ENCODE measurements at places on chromosomes 3 and 15.

DNA sequence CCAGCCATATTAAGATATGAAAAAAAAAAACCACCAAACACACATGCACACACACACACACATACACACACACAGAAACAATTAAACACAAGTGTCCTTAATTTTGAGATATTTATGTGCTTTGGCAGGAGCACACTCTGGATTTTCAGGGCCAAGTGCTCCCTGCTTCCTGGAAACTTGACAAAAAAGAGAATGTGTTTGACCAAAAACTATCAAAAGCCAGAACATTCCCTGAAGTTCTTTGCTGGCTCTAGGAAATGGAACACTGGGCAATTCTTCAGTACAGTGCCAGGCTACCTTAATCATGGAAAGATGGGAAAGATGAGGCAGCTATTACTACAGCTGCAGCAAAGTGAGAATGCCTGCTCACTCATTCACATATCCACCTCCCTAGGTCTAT lies 44.6 kb downstream of the P3H2 start:
- DNase-seq = no peak

GRCh38 chr15:57705746-57706404 lies 639 bp upstream of the POLR2M start:
- DNase-seq = peak; percentile 8

DNA sequence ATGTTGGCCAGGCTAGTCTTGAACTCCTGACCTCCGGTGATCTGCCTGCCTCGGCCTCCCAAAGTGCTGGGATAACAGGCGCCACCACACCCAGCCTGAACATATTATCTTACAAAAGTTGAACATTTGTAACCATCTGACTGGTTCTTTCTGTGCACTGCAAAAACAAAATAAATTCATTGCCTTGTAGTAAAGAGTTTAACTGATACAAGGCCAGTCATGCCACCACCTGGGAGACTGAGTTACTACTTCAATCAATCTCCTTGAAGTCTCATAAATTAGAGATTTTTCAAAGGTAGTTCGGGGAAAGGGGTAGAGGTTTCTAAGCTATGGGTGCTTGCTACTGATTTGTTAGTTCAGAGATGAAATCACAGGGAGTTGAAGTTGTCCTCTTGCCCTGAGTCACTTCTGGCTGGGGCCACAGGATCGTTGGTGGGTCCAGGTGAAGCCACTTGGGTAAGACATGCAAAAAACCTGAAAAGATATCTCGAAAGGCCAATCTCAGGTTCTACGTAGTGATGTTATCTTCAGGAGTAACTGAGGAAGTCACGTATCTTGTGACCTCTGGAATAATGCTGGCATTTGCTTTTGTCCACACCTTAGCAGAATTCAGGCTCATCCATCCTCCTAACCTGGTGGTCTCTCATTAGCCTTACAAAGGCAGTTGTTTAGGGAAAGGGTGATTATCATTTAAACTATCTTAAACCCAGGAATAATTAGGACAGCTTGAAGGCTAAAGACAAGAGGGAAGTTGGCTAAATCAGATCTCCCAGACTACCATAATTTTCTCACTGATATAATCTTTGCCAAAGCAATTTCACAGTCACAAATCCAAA lies 33.7 kb downstream of the ZBTB11 start:
- DNase-seq = no peak

GRCh38 chr3:119831941-119832371 lies 50.1 kb downstream of the NR1I2 start:
- no peak for DNase-seq

- no peak for DNase-seq
Measured at GRCh38 chr3:122932251-122932967, 95.2 kb downstream of the SEMA5B start.

GRCh38 chr3:114823061-114823460 lies 324.0 kb downstream of the ZBTB20 start:
- no peak for DNase-seq

DNA sequence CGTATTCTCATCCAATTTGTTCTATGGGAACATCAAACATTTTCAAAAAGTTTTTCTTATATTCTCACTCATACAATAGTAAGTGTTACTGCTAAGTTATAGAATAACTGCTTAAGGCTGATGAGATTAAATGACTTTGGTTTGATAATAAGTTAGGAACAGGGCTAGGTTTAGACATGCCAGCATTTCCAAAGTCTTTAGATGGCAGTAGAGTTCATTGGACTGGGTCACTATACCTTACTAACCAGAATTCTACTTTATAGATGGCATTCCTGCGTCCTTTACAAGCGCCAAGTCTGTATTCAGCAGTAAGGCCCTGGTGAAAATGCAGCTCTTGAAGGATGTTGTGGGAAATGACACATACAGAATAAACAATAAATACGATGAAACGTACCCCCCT lies 21.7 kb downstream of the PLAAT1 start:
- DNase-seq = no peak

DNA sequence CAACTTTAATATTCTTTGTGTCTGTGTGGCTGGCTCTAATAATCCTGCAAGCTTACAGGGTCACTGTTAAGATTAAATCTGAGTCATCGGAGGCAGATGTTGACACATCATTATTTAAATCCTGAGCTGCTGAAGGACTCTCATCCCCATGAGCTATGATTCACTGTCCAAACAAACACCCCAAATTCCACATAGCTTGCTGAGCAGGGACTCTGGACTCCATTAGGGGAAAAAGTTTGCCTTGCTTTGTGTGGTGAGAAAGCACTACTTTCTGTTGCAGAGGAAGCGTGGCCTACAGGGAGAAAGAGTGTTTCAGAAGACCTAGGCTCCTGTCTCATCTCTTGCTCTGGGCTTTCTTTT lies 213.7 kb downstream of the PDCD6IP start:
- DNase-seq = peak; percentile 97

- no peak for DNase-seq
Measured at GRCh38 chr15:72845981-72846383, 62.4 kb upstream of the ADPGK start.

DNA sequence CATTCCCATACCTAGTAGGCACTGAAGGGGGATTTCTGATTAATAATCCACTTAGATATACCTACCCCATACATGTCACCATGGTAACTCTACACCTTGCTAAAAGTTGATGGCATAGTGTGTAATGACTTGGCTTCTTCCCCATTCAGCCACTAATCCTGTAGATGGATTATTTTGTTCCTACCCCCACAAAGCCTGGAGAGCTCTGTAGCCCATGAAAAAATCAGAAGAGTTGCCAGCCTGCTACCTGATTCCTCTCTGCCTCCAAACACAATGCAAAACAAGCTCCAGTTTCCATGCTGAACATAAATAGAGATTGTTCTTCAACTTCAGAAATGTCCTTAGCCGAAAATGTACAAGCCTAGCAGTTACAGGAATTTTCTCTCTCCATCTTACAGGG lies 98.9 kb upstream of the PFN2 start:
- DNase-seq = no peak

- peak; percentile 17 for DNase-seq
Measured at GRCh38 chr3:12993517-12994356, 79.5 kb downstream of the IQSEC1 start.

DNA sequence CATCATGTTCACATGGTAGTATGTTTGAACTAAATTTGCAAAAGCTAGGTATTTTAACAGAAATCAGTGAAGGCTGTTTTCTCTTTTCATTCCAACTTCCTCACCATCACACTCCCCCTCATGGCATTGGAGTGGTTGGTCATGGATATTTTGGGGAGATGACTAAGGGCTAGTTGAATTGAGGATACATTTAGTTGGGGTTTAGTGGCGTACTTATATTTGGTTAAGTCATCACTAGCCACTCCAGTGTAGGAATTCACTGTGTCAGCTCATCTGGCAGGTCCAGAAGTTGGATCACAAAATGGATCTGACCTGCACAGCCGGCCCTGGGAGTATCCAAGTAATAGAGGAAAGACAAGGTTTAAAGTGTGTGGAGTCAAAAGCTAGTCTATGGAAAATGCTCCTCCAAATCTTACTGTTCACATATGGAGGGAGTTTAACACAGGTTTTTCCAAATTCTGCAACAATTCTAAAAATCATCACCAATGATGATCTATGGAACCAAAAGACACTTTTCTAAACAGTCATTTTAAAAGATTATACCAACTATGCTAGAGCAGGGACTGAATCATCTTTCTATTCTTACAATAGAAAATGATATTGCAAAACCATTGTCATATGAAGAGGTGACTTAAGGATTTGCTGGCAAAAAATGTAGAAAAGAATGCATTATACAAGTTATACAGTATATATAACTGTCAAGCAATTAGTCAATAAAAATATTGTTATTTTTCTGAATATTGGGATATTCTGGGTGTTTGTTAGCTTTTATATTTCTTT lies 247.8 kb upstream of the PEX5L start:
- DNase-seq = no peak

DNA sequence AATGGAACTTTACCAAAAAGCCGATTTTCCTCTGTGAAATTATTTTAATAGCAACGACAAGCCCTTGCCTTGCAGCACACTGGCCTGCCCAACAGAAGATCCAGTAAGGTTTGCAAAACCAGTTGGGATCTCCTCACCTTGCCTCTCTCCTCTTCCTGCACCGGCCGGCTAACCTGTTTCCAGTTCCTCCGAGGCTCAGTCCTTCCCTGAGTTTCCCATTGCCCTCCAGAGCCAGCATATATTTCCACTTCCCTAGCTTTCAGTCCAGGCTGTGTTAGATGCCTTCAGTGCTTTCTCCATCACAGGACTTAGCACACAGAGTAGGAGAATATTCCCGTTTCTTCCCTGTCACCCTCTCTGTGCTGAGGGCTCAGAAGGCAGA lies 60.3 kb downstream of the NOX5 start:
- DNase-seq = no peak

GRCh38 chr3:159059395-159059794 lies 257.5 kb downstream of the MFSD1 start:
- DNase-seq = no peak

GRCh38 chr3:180570238-180570637 lies 31.7 kb upstream of the TTC14 start:
- no peak for DNase-seq

DNA sequence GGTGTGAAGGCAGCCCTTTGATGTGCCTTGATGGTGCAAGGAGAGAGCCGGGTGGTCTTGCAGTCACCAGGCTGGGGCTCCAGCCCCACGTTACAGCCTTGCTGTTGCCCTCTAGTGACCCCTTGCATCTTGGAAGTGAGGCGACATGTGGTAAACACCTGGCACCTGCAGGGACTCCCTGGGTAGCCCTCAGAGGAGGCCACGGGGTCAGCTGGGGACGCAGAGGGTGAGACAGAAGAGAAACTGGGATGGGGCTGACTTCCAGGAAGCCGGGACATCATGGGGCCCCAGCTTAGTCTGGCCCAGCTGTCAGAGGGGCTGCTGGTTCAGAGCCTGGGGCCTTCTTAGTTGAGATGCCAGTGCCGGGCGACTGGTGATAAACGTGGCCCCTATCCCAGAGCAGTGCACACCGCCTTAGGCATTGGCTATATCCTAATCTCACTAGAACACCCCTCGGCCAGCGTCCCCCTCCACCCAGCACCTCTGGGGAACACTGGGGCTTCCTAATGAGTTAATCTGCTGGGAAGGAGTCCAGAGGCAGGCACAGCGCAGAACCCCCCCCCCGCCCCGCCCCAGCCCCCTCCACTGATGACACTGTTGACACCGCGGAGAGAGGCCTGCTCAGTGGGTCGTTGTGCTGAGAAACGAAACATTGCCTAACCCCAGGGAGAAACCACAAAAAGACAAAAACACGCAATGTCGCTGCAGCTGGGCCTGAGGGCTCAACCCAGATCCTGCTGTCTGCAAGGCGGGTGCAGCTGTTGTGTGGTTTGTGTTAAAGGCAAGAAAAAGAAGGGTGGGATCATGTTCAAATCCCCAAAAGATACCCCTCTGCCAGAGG lies 60.5 kb upstream of the KLF13 start:
- DNase-seq = no peak

GRCh38 chr3:111252779-111253178 lies 181.2 kb downstream of the NECTIN3 start:
- no peak for DNase-seq

GRCh38 chr3:74295479-74295878 lies 319.0 kb downstream of the CNTN3 start:
- no peak for DNase-seq

DNA sequence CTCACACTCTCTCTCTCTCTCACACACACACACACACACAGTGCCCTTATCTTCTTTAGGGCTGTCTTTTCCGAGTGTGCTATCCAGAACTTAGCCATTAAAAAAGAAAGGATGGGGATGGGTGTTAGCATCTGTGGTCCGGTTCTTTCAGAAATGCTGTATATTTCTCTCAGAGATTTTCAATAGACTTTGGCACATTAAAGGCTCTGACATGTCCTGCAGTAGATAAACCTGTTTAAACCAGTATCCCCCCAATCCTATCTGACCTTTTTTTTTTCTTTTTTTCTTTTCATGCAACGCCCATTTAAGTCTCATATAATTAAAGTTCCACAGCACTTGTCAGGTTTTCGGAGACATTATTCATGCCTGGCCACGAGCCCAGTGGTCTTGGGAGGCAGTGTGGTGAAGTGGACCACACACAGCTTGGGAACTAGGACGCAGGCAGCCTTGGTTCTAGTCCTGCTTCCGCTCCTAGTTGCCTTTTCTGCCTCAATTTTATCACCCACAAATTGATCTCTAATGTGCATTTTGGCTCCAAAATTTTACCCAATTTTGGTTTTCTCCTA lies 13.3 kb downstream of the CAV3 start:
- DNase-seq = no peak

DNA sequence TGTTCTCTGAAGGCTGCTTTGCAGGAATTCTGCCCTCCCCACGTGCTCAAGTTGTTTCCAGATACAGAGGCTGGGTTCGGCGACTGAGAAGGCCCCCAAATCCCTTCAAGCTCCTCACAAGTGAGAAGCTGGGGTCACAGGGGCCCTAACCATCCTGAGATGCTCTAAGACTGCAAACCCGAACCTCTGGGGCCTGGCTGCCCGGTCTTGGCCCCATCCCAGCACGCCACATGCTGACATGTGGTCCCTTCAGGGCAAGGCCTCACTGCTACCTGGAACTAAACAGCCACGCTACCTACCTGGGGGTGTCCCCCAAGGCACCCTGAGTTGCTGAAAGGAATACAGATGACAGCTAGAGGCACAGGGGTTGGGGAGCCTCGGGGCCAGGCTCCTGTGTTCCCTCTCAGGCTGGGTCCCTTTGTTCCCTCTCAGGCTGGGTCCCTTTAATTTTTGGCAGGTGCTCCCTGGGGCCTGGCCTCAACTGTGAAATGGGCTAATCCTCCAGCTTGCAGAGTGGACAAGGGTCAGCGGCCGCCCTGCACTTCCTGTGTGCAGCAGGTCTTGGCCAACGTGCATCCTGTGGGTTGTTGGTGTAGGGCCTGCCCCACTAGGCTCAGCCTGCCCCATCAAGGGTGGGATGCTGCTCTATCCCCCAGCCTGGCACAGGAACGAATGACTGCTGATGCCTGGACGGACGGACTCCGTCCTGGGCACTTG lies 32.5 kb downstream of the KLHL25 start:
- DNase-seq = no peak

- no peak for DNase-seq
Measured at GRCh38 chr3:151880416-151880690, 6.9 kb downstream of the SUCNR1 start.

GRCh38 chr3:159770998-159771397 lies 217.6 kb upstream of the IL12A start:
- DNase-seq = no peak

Data from A549 (cell line).